ENCODE measurements at places on chromosomes 11 and 22. TPM values are rescaled to one million over a fixed set of nuclear protein-coding genes. Genes with fewer than 3 reads are reported as not detected.

ADAMTS15 gene
- total RNA-seq, result 0.11 TPM

DNA sequence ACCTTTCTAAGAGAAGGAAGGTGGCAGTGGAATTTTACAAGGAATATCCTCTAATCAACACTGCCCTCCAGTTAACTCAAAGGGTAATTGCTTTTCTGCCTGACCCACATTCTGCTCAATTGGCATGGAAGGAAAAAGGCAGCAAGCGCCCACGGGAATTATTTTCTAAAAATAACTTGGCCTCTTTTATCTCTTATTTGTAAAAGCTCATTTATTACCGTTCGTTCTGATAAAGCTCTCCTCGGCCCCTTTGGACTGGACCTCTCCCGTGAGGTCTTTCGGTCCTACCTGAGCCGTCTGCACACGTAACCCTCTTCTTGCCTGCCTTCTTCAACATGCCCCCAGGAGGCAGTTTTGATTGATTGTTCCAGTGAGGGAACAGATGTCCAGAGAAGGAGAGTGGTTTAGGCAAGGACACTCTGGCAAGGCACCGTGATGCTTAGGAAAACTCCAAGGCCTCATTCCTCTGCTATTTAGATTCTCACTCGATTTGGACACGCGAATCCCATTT is 53.2 kb upstream of the CRTAM start:
- no peak overlapping the region for H3K27ac ChIP-seq
- DNase-seq, result no peak
- H3K4me3 ChIP-seq, result no peak overlapping the region
- no peaks in the 10 kb centered on the region for H3K27me3 ChIP-seq

GRCh38 chr11:83151274-83151977 is 5.5 kb upstream of the PCF11 start:
- H3K36me3 ChIP-seq, result no peaks in the 10 kb centered on the region
- no peaks in the 10 kb centered on the region for H3K27me3 ChIP-seq
- no peak for DNase-seq
- no peak overlapping the region for H3K27ac ChIP-seq
- peaks cover 6% of the 10 kb centered on the region for H3K4me1 ChIP-seq
- no peak overlapping the region for H3K4me3 ChIP-seq

DNA sequence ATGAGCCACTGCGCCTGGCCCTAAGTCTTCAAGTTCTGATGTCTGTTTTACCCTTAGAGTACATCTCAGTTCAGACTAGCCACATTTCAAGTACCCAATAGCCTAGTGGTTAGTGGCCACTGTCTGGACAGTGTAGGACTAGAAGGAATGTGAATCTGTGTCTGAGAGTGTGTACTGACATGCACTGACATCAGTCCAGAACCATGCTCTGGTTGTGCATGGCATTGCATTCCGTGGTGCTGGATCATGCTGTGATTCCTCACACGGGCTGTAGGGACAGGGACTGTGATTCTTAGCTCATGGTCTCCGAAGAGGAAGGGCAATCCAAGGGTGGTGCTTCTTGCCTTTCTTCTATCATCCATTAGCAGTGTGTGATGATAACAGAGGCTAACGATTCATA is 41.1 kb downstream of the AMOTL1 start:
- H3K4me1 ChIP-seq, result no peaks in the 10 kb centered on the region
- no peaks in the 10 kb centered on the region for H3K36me3 ChIP-seq
- no peak for DNase-seq
- no peaks in the 10 kb centered on the region for H3K27me3 ChIP-seq
- H3K27ac ChIP-seq, result no peak overlapping the region
- no peak overlapping the region for H3K4me3 ChIP-seq

- H3K4me3 ChIP-seq, result no peak overlapping the region
- H3K36me3 ChIP-seq, result no peaks in the 10 kb centered on the region
- no peak overlapping the region for H3K27ac ChIP-seq
- no peak for DNase-seq
- no peaks in the 10 kb centered on the region for H3K27me3 ChIP-seq
Measured at GRCh38 chr11:101264306-101264705, 134.7 kb upstream of the PGR start.

- H3K27ac ChIP-seq, result no peak overlapping the region
- H3K4me1 ChIP-seq, result no peaks in the 10 kb centered on the region
- no peak overlapping the region for H3K4me3 ChIP-seq
Measured at GRCh38 chr11:108069947-108070346, 51.4 kb upstream of the ACAT1 start.

DNA sequence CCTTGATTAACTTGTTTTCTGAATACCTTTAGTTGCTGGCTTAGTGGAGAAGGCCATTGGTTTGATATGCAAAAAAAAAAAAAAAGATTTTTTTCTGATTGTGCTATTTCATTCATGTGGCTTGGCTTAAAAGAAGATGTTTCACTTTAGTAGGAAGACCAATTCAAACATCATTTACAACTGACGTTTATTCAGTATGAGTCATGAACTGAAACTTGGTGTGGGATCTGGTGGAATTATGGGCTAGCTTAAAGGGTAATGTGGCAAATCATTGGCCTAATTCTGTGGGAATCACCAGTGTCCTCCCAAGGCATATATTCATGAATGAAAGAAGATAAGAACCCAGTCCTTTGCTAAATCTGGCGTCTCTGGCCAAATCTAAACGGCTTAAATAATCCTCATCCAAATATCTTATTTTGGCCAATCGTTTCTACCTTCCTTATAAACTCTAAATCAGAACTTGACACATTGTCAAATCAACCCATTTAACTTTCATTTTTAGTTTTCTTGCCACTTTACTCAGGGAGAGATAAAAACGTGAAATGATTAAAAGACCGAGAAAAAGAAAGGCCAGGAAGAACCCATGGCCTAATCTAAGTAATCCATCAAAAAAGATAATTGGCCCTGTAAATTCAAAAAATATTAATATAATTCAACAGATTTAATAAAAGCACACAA is 77.0 kb downstream of the DDIAS start:
- no peak overlapping the region for H3K4me3 ChIP-seq
- no peak for DNase-seq
- peaks cover 3% of the 10 kb centered on the region for H3K36me3 ChIP-seq
- H3K27ac ChIP-seq, result no peak overlapping the region

TMEM86A gene
- total RNA-seq, result 8.5 TPM

DNA sequence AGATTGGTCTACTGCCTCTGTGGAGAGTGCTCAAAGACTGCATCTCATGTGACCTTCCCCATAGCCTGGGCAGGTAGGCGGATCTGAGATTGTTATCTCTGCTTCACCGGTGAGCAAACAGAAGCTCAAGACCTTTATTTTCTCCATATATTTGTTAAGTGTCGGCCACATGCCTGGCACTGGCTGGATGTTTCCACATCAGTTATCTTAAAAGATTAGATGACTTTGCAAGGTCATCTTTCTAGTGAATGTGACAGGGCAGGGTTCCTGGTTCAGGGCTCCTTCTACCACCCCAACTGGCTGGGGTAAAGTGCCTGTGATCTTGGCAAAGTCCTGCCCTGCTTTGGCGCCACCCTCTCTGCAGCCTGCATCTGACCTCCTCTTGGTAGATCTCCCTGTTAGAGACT is 125.0 kb downstream of the CCDC81 start:
- DNase-seq, result no peak
- no peak overlapping the region for H3K27ac ChIP-seq
- H3K4me1 ChIP-seq, result no peaks in the 10 kb centered on the region
- H3K36me3 ChIP-seq, result no peaks in the 10 kb centered on the region
- H3K27me3 ChIP-seq, result no peaks in the 10 kb centered on the region

GRCh38 chr11:115126515-115127208 is 377.6 kb downstream of the CADM1 start:
- H3K27ac ChIP-seq, result no peak overlapping the region
- no peaks in the 10 kb centered on the region for H3K36me3 ChIP-seq
- no peaks in the 10 kb centered on the region for H3K4me1 ChIP-seq
- DNase-seq, result no peak
- H3K27me3 ChIP-seq, result no peaks in the 10 kb centered on the region
- no peak overlapping the region for H3K4me3 ChIP-seq

GRCh38 chr11:124442442-124442841 is 3.1 kb downstream of the OR8B8 start:
- H3K36me3 ChIP-seq, result no peaks in the 10 kb centered on the region
- no peak overlapping the region for H3K27ac ChIP-seq
- no peaks in the 10 kb centered on the region for H3K4me1 ChIP-seq
- no peak overlapping the region for H3K4me3 ChIP-seq
- DNase-seq, result no peak

GRCh38 chr22:46187862-46188261 is 37.5 kb downstream of the PPARA start:
- no peak overlapping the region for H3K27ac ChIP-seq
- DNase-seq, result no peak
- H3K36me3 ChIP-seq, result peaks cover 3% of the 10 kb centered on the region
- no peaks in the 10 kb centered on the region for H3K27me3 ChIP-seq

- H3K4me1 ChIP-seq, result peaks cover 5% of the 10 kb centered on the region
- H3K4me3 ChIP-seq, result no peak overlapping the region
- no peak overlapping the region for H3K27ac ChIP-seq
- H3K27me3 ChIP-seq, result no peaks in the 10 kb centered on the region
Measured at GRCh38 chr11:44893846-44894617, 56.7 kb downstream of the TP53I11 start.

DNA sequence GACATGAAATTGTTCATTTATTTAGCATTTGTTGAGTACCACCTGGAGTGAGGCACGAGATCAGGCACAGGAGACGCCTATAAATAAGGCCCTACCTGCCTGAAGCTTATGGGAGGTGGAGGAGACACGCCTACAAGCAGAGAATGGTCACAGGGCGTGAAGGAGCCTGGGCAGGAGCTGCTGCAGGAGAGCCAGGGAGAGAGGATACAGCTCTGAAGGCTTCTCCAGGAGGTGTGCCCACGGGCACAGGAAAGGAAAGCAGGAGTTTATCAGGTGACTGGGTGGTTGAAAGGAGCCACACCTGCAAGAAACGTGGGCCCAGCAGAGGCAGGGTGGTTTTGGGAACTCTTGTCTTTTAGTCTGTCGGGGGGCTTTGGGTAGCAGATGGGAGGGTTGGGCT is 70.3 kb downstream of the BMAL1 start:
- no peak overlapping the region for H3K4me3 ChIP-seq
- DNase-seq, result no peak
- no peak overlapping the region for H3K27ac ChIP-seq
- peaks cover 38% of the 10 kb centered on the region for H3K36me3 ChIP-seq
- H3K27me3 ChIP-seq, result no peaks in the 10 kb centered on the region

SLC22A12 gene
- not detected for total RNA-seq

DNA sequence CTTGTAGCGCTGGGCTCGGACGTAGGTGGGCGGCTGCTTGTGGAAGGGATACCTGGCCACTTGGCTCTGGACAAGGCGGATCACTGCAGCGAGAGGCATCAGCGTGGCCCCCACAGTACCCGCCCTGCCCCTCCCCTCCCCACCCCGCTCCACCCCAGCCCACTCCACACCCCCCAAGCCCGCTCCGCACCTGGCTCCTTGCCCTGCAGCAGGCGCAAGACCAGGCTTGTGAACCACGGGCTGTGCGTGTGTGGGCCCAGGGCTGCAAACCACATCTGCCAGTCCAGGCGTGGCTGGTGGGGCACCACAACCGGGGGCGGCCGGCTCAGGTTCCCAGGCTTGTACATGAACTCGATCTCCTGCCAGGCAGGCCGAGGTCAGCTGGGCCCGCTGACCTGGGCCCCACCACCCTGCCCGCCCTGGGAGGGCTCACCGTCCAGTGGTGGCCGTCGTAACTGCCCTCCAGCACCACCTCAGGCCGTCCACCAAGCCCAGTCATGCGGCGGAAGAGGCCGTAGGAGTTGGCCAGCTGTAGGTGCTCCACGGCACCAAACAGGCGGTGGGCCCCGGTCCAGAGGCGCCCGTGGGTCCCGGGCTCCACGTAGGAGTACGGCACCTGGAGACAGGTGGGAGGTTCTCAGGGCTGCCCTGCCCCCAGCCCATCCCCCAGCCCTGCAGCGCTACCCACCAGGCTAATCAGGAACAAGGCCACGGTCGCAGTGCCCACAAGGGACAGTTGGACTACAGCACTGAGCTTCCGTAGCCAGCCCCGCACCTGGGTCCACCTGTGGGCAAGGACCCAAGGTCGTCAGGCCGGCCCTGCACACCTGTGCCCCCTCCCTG is 2.9 kb downstream of the LMF2 start:
- H3K36me3 ChIP-seq, result peaks cover 37% of the 10 kb centered on the region
- no peak overlapping the region for H3K4me3 ChIP-seq
- no peak for DNase-seq
- H3K27me3 ChIP-seq, result no peaks in the 10 kb centered on the region
- no peak overlapping the region for H3K27ac ChIP-seq

DNA sequence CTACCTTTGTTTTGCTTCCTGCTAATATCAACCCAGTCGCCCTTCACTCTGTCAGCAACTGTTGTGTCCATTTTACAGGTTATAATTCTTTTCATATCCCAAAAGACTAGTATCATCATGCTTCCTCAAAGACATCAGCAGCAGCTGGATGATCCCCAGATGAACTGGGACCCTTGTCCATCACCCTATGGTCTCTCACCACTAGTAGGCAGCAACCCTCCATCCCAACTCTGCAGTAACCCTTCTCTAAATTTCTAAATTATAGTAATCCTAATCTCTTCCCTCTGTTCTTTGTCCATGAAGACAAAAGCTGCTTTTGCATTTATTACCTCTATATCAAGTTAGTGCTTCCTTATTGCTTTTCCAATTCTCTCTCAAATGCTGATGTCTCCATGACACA is 1025.8 kb downstream of the FAM181B start:
- H3K4me3 ChIP-seq, result no peak overlapping the region
- no peaks in the 10 kb centered on the region for H3K36me3 ChIP-seq
- DNase-seq, result no peak
- no peak overlapping the region for H3K27ac ChIP-seq

- no peak for DNase-seq
- no peak overlapping the region for H3K27ac ChIP-seq
- H3K4me1 ChIP-seq, result no peaks in the 10 kb centered on the region
- H3K36me3 ChIP-seq, result no peaks in the 10 kb centered on the region
Measured at GRCh38 chr11:127640561-127641451, 640.2 kb upstream of the KIRREL3 start.

- H3K4me3 ChIP-seq, result no peak overlapping the region
- H3K36me3 ChIP-seq, result no peaks in the 10 kb centered on the region
- no peaks in the 10 kb centered on the region for H3K4me1 ChIP-seq
- no peak for DNase-seq
- no peak overlapping the region for H3K27ac ChIP-seq
- H3K27me3 ChIP-seq, result no peaks in the 10 kb centered on the region
Measured at GRCh38 chr11:19829109-19829837, 116.6 kb downstream of the NAV2 start.

RANBP1 gene
- 72.1 TPM for total RNA-seq

All from CD4-positive, alpha-beta T cell (primary cell).